ENCODE measurements at places on chromosomes 2 and 18.

DNA sequence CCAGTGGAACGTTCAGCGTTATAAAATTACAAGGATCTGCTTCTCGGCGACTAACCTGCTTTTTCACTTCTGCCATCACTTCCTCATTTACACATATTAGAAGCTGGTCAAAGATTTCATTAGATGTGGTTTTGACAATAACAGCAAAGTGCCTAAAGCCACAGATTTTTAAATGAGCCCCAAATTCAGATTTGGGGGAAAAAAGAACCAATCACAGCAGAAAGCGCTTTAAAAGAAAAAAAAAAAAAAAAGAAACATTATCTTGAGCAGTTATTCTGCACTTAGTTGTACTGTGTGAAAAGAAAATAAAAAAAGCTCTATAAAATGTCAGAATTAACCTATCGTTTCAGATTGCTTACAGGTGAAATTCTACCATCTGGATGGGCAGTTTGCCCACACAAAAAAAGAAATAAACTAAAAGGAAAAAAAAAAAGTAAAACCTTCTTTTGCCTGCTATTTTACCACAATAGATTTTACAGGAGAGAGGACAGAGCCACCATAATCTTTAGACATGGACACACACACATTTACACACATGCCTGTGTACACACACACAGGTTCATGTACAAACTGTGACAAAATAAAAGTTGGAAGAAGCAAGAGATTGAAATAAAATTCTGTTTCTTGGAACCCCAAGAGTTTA is 167.2 kb downstream of the TCF4 start:
- no peak for DNase-seq

GRCh38 chr2:26018184-26019055 is 15.5 kb upstream of the RAB10 start:
- no peak for DNase-seq

DNA sequence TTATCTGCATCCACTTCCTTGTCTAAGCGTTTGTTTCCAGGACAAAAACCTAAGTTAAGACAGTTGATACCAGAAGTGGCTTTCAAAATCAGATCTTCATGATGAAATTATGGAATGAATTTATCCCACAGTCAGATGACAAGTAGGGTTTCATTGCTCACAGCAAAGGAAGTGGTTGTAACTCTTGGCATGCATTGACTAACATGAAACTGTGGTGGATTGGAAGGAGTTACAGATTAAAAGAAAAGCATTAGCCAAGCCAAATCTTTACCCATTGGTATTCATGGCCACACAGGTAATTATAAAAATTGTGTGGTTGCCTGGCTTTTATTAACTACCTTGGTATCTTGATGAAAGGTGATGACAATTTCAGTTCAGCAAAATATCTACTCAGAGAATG is 438.0 kb upstream of the NXPH2 start:
- DNase-seq: no peak

- DNase-seq: no peak
These were observed 20.7 kb downstream of the ACVR2A start for GRCh38 chr2:147865560-147865959.

DNA sequence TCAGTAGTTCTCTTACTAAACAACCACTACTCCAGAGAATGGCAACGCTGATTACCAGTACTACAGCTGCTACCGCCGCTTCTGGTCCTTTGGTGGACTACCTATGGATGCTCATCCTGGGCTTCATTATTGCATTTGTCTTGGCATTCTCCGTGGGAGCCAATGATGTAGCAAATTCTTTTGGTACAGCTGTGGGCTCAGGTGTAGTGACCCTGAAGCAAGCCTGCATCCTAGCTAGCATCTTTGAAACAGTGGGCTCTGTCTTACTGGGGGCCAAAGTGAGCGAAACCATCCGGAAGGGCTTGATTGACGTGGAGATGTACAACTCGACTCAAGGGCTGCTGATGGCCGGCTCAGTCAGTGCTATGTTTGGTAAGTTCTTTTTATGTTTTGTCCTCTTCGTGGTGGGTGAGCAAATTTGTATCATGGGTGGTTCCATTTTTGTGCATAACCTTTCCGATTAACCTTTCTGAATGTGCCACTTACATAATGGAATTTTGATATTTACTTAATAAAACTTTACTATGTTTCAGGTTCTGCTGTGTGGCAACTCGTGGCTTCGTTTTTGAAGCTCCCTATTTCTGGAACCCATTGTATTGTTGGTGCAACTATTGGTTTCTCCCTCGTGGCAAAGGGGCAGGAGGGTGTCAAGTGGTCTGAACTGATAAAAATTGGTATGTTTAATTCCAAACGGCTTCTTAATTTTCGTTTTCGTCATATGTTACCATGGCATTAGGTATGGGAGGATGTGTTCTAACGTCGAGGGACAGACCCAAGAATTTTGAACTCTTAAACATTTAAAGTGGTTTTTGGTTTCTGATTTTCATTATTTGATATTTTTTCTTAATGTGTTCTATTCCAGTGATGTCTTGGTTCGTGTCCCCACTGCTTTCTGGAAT is 1.3 kb downstream of the SLC20A1 start:
- no peak for DNase-seq

- no peak for DNase-seq
These were observed 120.2 kb downstream of the LPIN1 start for GRCh38 chr2:11866358-11867335.

- DNase-seq: peak; percentile 45
These were observed 182.3 kb downstream of the CAMKMT start for GRCh38 chr2:44543773-44544725.

GRCh38 chr18:34978533-34978893 is 62.7 kb upstream of the MAPRE2 start:
- DNase-seq: no peak

- no peak for DNase-seq
These were observed 287.4 kb downstream of the PID1 start for GRCh38 chr2:228983700-228984099.

DNA sequence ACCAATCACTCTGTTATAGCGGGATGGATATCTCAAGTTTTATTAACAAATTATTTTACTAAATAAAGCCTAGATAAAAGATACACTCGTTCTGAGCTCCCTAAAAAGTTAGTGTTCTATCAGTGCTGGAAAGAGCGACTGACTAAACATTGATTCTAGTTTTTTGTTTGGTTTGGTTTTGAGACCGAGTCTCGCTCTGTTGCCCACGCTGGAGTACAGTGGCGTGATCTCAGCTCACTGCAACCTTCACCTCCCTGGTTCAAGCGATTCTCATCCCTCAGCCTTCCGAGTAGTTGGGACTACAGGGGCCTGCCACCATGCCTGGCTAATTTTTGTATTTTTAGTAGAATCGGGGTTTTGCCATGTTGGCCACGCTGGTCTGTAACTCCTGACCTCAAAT is 73.8 kb upstream of the CDCA7 start:
- no peak for DNase-seq

DNA sequence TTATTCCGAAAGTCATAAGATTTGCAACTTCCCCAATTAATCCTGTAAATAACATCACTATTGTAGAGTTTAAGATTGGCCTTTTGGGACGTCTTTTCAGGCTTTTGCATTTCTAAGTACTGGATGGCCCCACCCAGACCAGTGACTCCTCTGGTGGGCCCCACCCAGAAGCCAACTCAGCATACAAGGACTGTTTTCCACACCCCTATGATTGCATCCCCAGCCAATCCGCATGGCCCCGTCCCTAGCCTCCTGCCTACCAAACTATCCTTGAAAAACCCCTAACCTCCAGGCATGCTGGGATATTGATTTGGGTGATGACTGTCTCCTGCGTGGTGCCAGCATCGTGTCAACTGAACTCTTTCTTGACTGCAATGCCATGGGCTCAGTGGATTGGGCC is 24.5 kb upstream of the TGIF1 start:
- DNase-seq: no peak

GRCh38 chr2:234548695-234549420 is 52.0 kb upstream of the ARL4C start:
- no peak for DNase-seq

DNA sequence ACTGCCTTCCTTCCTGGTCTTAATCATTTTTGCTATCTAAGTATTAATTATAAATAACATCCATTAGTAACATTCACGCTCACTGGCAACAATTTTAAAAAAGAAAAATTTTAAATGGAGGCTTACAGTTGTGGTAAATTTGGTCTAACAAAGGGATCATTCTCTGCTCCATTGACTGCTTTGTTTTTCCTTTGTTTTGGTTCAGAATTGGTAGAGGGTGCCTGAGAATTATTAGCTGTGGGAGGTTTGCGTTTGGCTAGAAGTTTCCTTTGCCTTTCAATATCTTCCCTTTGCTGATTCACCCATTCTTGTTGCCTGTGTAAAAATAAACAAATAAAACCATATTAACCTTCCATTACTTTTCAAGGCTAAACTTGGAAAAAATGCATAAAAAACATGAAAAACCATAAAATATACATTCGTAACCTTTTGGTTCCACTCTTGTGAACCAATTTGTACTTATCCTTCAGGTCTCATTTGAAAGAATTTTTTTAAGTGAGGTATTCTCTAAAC is 114.6 kb downstream of the TLK1 start:
- DNase-seq: no peak

DNA sequence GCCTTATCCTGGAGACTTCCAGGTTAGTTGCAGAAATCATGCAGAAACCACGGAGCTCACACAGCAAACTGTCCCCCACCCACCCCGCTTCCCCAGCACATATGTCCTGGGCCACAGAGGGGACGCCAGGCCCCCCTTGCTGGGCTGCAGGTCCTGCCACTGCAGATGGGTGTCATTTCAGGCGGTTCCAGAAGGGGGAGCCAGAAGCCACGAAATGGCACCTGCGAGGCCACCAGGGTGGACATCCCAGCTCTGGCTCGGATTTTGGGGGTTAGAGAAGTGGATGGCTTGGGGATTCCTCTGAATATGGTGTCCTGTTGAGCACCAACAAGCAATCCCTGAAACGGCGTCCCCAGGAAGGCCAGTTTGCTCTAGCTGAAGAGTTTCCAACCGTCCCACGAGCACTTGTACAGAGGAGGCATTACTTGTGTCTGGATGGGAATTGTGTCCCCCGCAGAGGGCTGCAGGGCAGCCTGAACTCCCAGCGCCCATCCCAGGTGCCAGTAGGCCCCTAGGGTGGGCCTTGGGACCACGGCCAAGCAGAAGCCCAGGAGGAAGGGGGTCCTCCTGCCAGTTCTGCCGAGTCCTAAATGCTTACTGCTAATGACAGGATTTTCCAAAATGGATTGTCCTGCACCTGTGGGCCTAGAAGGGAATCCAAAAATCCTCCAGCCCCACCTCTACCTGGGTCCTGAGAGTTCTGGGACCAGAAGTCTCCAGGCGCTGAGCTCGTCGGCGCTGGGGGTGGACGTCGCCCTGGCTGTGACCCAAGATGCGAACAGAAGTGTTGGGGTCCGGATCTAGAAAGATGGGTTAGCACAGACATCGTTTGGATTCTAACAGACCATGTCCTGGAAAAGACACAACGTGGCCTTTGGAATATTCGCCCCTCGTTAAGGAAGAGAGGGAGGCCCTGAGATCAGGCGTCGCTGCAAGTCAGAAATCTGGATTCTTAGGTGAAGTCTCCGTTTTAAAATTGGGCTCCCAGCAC is 14.6 kb upstream of the NFATC1 start:
- DNase-seq: no peak
